Cortex of kidney (tissue), 1 donor: ENCODE measurements at places on chromosomes 2 and 18.

GRCh38 chr18:65749841-65750240, 971 bp upstream of the CDH7 start:
- no peak for DNase-seq

DNA sequence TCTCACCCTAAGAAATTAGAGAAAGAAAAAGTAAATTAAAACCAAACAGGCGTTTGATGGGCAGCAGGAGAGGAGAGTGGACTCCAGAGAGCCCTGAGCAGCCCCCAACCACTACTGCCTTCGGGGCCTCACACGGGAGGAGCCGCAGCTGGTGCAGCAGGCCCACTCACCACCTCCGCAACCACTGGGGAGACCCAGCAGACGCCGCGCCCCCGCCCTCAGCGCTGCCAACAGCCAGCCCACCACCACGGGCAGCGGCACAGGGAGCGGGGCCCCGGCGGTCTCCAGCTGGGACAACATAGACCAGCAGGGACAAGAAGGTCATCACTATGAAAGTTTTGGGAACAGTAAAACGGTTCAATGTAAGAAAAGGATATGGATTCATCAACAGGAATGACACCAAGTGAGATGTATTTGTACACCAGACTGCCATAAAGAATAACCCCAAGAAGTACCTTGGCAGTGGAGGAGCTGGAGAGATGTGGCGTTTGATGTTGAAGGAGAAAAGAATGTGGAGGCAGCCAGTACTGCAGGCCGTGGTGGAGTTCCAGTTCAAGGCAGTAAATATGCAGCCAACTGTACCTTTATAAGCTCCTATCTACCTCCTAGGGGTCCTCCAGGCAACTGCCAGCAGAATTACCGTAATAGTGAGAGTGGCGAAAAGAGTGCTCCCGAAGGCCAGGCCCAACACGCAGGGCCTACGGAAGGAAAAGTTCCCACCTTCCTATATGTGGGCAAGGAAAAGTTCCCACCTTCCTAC, 76.5 kb downstream of the OLA1 start:
- DNase-seq = no peak

DNA sequence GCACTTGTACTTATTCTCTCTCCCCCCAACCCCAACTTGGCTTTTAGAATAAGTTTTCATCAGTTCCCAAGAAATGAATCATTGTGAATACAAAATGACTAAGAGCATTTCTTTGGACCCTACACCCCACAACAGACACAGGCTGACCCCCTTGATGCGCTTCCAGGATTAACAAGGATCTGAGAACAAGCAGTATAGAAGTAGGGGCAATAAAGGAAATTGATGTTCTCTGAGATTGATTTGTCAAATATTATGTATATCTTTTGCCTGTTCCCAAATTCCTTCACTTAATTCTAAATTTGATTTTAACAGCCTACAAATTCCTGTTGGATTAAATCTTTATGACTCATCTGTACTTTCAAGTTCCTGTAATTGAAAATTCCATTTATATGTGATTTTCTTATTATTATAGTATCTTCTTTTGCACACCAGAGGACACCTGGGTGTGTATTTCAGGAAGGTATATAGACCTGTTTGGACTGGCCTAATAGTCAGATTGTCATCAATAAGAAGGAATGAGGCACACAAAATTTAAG, 10.2 kb upstream of the PTPN4 start:
- no peak for DNase-seq

GRCh38 chr2:217993817-217994463, 8.9 kb downstream of the TNS1 start:
- DNase-seq = no peak

DNA sequence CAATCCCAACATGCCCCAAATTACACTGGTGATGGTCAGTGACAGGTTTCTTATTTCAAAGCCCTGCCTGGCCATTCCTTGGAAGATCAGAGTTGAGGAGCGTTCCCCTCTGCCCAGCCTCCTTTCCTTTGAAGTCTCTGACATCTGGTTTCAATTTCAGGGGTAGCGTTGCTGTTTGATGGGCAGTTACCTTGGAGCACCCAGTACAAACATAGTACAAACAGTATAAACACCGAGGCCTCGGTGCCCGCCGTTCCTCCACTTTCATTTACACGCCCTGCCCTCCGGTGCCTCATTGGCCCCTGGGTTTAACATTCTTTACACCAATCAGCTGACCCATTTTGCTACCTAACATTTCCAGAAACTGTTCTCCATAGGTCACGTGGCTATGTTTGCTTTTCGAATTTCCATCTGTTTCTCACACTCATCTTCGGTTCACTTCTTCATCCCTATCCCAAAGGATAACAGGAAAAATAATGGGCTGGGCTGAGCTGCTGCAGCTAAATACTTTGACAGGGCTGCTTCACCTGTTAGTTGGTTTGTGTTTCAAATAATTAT, 65.6 kb downstream of the NRP2 start:
- DNase-seq = no peak

DNA sequence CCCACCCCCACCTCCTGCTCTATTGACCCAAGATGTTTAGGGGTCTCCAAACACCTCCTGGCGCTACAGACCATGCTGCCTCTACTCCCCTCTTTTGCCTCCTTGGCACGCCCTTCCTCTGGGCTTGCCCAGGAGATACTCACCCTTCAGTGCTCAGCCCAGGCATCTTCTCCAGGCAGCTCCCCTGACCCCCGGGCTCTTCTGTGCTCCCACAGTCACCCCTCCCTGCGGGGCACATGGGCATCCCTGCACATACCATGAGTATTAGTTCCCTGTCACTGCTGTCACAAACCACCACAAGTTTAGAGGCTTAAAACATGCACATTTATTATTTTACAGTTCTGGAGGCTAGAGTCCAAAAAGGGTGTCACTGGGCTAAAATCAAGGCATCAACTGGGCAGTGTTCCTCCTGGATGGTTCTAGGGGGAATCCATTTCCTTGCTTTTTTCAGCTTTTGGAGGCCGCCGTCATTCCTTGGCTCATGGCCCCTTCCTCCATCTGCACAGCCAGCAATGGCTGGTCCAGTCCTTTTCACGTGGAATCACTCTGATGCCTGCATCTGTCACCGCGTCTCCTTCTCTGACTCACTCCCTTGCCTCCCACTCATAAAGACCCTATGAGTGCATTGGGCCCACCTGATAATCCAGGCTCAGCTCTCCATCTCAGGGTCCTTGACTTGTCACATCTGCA, 230.4 kb upstream of the COPS8 start:
- no peak for DNase-seq

DNA sequence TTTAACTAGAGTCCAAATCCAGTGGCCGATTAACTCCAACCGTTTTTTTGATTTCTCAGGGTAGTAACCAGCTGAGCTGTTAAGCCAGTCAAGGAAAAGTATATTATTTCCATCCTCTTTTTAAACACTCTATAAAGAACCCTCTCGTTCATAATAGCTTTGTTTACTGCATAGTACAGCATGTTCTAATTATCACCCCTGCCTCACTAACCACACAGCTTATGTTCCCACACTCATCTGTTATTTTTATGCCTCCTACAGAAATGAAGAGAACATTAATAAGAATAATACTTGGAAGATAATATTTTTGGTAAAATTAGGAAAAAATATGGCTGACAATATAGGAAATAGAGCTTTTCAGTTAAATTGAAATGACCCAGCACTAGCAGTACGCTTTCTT, 2132.8 kb upstream of the CELF4 start:
- no peak for DNase-seq

GRCh38 chr2:84102274-84102673, 356.8 kb downstream of the SUCLG1 start:
- no peak for DNase-seq

GRCh38 chr2:186675380-186675779, 18.5 kb upstream of the FAM171B start:
- DNase-seq = no peak

DNA sequence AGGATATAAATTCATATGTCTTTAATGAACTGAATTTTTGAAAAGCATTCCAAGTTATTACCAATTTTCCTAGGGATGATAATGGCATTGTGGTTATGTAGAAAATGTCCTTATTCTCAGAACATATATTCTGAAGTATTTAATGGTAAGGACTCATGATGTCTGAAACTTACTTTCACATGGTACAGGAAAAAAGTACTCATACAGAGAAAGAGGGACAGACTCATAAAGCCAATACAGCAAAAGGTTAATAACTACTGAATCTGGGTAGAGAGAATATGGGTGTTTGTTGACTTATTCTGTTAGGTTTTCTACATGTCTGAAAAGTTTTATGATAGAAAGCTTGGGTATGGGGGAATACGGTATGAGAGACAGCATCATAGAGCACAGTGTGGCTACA, 84.3 kb upstream of the SERTAD2 start:
- DNase-seq = no peak

GRCh38 chr18:48345596-48345995, 63.6 kb downstream of the ZBTB7C start:
- no peak for DNase-seq

DNA sequence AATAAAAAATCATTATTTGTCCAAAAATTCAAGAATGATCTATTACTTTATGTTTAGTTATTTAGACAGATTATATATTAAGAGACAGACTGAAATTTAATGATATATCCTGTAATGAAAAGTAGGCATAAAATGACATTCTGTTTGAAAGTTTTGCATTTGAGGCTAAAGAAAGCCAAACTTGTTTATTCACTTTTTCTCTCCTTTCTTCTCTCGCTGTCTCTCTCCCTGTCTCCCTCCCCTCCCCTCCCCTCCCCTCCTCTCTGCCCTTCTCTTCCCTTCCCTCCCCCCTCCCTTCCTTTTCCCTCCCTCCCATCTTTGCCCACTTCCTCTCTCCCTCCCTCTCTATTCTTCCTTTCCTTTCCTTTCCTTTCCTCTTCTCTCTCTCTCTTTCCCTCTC, 270.6 kb downstream of the MYT1L start:
- DNase-seq = no peak

GRCh38 chr2:127582863-127583861, 47.7 kb downstream of the MYO7B start:
- DNase-seq = no peak

- no peak for DNase-seq
Measured at GRCh38 chr2:2787301-2787907, 456.3 kb upstream of the MYT1L start.

DNA sequence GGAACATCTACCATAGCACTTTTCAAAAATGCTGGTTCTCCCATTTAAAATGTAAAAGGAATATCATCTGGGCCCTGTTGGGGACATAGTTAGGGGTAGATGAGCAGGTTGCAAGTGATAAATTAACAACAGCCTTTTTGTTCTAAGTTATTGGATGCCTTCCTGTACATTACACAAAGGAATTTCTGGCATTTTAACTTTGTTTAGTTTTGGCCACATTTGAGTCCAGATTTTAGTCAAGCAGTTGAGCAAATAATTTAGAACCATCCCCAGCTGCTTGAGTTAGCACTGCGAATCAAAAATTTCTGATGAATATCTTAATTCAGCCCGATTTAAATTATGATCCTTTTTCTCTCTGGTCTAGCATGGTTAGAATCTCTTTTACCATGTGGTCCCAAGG, 124.4 kb downstream of the TTC27 start:
- DNase-seq = no peak

GRCh38 chr2:9961013-9961412, 9.5 kb downstream of the GRHL1 start:
- no peak for DNase-seq

- DNase-seq = no peak
Measured at GRCh38 chr18:35508030-35508429, 10.3 kb upstream of the INO80C start.

- no peak for DNase-seq
Measured at GRCh38 chr2:54876764-54877163, 153.3 kb downstream of the EML6 start.

- no peak for DNase-seq
Measured at GRCh38 chr2:112893752-112894151, 17.2 kb upstream of the IL37 start.

GRCh38 chr2:69143748-69144360, 130.9 kb downstream of the ANTXR1 start:
- DNase-seq = no peak

GRCh38 chr2:10283106-10284062, 19.3 kb upstream of the HPCAL1 start:
- no peak for DNase-seq

DNA sequence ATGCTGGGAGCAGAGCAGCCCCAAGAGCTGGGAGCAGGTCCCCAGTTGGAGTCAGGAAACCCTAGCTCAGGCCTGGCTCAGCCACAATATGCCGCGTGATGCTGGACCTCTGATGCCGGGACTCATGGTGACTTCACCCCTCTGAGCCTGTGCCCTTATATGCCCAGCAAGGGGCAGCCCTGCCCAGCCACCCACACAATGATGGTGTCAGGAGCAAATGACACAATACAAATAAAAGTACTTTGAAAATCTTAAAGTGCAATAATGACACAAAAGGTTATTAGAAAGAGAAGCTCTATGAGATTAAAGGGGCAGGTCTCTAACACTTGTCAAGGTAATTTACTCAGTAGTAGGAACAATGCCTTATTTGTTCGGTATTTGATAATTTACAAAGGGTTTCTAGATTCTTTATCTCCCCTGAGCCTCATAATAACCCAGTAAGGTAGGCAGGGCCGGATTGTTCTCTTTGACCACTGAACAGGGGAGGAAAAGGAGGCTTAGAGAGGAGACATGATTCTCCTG, 18.3 kb upstream of the KIF3C start:
- DNase-seq = no peak

- DNase-seq = no peak
Measured at GRCh38 chr2:9000442-9000841, 3.0 kb downstream of the MBOAT2 start.

DNA sequence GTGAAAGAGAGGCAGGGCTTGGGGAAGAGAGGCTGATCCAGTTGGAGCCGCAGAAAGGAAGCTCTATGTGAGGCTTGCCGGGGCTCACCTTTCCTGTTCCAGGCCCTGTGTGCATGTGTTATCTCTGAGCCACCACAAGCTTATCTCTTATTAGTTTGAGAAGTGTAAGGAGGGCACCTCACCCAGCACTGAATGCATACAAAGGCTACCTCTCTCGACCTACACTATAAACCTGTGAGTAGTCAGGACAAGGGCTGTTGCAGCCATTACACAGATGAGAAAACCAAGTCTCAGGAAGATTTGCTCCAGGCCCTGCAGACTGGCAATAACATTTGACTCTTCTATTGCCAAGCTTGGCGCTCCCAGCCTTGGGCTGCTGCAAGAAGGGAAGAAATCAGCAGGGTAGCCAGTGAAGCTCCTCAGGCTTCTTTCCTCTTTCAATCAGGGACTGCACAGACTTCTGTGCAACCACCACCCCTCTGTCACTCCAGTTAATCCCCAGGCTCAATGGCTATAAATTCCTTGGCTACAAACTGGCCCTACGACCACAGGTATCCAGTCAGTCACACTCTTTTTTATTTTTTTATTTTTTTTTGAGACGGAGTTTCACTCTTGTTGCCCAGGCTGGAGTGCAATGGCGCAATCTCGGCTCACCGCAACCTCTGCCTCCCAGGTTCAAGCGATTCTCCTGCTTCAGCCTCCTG, 73.8 kb downstream of the CLHC1 start:
- no peak for DNase-seq

GRCh38 chr18:2588666-2589344, 17.4 kb downstream of the NDC80 start:
- DNase-seq = no peak

DNA sequence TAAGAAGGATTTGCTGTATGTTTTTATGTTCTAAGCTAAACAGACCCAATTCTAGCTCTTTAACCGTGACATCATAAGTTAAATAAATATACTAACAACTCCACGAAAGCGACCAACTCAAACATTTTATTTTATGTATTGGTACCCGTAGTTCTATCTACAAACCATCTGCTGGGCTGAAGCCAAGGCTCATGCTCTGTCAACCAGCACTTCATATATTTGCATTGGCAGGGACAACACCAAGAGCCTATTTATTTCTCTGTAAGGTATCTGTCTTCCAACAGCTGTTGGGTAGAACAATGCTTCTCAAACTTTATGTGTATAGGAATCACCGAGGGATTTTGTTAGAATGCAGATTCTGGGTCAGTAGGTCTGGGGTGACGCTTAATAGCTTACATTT, 64.5 kb downstream of the PID1 start:
- DNase-seq = no peak
